Frontal cortex (tissue), 4 donors: ENCODE measurements at places on chromosomes 7 and 10.

DNA sequence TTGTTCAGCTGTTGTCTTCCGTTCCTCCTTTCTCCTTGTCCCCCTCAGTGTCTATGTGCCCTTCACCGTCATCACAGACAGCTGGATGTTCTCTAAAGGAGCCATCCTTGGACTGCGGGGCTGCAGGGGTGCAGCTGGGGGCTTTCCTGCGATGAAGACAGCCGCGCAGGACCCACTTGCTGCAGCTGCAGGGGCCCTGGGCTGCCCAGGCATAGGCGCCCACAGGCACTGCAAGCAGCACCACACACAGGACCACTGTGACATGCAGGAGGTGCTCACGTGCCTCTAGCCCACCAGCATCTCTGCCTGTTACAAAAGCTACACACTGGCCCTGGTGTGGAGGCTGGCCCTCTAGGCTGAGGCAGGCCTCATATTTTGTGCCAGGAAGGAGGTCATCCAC, 3.4 kb downstream of the LRIT2 start:
- DNase-seq: no peak

DNA sequence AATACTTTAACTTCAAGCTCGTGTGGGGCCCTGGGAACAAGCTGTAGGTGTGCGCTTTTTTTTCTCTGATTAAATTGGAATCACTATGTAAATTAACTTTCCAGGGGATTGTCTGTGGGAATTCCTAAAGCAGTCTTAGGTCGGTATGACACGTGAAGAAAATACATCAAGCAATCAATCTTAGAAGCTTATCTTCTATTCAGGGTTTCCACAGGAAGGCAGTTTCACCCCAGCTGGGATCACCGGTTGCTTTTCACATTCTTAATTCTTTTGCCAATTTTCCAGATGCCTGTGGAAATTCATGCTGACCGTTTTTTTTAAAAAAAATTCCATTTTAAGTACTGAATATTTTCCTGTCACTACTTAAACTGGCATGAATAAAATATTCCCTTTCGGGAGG, 41.9 kb downstream of the CAMK1D start:
- no peak for DNase-seq

GRCh38 chr10:130807096-130807495, 504.4 kb downstream of the TCERG1L start:
- no peak for DNase-seq

GRCh38 chr7:94056796-94057207, 52.6 kb upstream of the BET1 start:
- no peak for DNase-seq

DNA sequence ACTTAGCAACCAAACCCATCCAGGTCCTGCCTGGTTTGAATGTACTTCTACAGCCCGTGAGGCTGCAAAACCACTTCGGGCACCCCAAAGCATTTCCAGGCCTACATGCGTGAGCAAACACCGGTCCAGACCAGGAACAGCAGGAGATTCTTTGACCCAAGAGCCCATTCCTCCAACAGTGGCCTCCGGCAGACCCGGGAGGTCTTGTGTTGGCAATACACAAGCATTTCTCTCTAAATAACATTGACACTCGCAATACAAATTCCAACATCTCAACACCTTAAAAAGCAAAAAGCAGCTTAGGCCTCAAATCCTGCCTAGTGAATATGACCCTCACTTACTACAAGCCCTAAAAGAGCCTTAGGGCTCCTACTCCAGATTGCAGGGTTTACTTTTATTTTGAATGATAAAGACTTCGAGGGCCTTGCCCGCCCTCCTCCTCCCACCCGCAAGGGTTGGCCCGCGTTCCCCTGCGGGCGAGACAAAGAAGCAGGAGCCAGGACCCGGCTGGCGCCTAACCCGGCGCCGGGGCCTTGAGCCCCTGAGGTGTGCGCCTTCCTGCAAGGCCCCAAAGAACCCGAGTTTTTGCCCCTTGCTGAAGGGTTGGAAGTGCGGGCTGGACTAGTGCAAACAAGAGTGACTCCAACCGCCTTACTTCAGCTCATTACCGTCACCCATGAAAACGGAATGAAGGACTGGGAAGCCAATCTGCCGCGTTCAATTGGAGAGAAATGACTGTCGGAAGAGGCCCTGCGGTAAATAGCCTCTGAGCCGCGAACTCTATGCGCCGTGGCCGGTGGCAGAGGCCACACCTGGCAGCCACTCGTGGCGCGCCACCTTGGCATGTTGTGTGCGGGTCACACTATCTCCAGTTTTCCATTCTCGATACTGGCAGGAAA, 3.4 kb upstream of the DLX6 start:
- DNase-seq: no peak

DNA sequence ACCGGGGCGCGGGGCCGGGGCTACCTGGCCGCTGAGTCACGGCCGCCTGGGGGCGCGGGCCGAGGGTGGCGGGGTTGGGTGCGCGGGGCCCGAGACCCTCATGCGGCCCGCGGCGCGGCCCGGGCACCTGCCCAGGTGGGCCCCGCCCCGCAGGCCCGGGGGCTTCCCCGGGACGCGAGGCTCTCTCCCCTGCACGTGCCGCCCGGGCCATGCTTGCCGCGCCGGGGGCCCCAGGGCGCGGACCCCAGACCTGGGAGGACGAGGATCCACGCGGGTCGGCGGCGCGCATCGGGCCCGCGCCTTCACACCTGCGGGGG, 402 bp downstream of the MAFK start:
- no peak for DNase-seq

- no peak for DNase-seq
These were observed 82.4 kb upstream of the CHST15 start for GRCh38 chr10:124175701-124176348.
